AG04449 (cell line): ENCODE measurements at places on chromosomes 16 and 17.

DNA sequence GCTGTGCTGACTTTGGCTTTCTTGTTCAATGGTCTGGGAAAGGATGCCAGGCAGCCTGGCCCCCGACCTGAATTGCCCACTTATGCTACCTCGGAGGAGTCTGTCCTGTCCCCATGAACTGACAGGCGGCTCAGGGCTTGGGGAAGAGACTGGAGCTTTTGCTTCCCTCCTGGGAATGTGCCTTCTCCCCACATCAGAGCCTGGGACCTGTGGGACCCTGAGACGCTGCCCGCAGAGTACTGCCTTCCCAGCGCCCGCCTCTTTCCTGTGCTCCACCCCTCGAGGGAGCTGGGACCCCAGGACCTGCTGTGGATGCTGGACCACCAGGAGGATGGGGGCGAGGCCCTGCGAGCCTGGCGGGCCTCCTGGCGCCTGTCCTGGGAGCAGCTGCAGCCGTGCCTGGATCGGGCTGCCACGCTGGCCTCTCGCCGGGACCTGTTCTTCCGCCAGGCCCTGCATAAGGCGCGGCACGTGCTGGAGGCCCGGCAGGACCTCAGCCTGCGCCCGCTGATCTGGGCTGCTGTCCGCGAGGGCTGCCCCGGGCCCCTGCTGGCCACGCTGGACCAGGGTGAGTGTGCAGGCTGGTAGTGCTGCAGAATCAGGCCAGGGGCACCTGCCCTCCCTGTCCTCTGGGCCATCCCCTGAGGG is 18.5 kb downstream of the FCSK start:
- DNase-seq: no peak

GRCh38 chr16:10895053-10895946 is 18.3 kb downstream of the CIITA start:
- DNase-seq: no peak

DNA sequence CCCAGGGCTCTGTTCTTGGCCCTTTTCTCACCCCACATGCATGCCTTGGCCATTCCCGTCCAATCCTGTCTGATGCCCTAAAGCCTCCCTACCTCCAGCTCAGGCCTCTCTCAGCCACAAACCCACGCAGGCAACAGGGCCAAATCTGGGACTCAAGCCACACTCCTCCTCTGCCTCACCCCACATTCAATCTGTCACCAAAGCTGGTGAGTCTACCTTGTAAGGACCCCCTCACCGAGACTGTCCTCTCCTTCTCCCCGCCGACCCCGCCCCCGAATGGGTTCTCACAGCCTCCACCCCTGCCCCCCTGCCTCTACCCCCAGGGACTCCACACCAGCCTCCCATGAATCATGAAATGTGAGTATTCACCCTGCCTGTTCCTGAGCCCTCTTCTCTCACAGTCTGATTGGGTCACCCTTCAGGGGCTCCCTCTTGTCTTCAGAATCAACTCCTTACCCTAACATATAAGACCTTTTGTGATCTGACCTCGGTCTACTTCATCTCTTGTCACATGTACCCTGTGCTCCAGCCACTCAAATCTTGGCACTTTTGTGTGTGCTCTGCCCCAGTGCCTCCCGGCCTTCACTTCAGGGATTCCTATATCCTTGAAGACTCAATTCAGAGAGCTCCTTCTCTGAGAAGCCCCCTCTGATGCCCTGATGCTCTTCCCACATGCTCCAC is 10.7 kb downstream of the EPOP start:
- no peak for DNase-seq

DNA sequence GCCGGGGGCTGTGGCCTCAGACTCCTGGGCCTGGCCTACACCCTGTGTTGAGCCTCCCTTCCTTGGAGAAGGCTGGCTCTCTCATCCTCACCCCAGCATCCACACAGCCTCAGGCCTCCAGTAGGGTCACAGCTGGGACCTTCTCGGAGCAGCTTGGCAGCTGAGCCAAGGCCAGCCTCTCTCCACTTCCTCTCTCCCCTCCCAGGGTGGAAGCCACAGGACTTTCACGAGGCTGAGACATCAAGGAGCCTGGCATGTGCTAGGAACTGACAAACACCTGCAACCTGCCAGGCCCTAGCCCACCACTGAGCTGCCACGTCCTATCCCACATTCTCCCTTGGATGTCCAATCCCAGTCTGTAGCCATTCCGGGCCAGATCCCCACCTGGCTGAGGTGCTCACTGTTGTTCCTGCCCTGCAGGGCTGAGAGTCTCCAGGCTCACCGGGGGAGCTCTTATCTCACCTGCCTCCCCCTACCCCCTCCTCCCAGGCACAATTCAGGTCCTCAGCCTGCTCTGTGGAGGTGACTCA is 3.1 kb downstream of the MMP15 start:
- no peak for DNase-seq

DNA sequence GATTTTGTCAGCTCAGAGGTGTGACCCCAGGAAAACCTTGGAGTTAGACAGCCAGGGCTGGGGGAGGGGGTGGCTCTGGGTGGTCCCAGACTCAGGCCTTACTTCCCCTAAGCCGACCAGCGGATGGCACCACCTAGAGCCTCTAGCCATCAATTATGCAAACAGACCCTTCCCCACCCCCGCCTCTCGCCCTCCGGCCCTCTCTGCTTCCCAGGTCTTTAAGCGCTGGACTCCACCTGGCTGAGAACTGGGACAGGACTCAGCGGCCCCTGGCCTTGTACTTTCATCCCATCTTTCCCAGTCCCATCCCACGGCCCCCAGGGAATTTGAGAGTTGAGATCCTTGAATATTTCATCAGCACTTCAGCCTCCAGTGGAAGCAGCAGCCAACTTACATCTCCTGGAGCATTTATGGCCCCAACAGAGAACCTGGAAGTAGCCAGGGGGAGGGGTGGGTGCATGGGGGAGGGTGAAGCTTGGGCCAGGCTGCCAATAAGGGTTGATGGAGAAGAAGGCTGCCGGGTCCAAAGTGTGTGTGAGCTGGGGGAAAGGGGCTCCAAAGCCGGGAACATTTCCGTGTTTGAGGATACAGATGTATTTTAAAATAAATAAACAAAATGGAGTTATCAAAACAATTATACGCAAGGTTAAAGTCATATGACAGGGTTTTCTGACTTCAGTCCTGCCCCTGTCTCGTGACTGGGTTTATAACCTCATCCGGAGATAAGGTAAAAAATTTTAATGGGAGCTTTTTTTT is 7.5 kb upstream of the JUP start:
- DNase-seq: no peak

GRCh38 chr17:46950342-46950996 is 27.5 kb downstream of the GOSR2 start:
- DNase-seq: no peak

- no peak for DNase-seq
Measured at GRCh38 chr17:41618341-41619035, 5.9 kb downstream of the KRT17 start.

DNA sequence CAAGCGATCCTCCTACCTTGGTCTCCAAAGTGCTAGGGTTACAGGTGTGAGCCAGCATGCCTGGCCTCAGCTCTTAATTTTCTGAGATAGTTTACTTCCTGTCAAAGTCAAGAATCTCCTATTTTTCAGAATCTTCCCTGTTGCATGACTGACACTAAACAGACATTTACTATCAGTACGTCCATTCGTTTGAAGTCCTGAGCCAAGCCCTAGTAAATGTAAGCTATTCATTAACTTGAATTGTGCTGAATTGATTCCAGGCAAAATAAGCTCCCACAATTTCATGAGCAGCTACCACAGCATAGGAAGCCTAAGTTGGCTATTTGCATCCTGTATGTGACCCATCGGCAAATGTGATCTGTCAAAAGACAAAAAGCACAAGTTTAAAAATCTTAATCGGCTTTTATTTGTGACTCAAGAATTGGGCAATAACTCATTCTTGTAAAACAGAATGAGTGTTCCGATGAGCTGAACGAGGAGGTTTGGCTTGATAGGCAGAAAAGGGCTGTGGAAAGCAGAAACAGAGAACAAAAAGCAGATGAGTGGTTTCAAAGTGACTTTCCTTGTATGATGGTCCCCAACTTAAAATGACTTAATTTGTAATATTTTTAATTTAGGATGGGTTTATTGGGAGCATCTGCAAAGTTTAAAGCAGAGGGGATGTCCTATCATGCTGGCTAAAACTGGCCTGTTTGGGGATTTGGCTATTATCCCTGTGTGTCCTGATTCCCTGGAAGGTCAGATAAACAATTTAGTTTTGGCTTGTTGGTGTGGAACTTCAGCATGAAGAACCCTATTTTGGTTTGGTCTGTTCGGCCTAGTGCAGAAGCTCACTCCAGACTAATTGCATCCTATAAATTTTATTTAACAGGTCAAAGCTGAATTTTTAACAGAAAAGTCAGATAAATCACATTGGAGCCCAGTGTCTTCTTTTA is 14.2 kb downstream of the RNF112 start:
- no peak for DNase-seq

DNA sequence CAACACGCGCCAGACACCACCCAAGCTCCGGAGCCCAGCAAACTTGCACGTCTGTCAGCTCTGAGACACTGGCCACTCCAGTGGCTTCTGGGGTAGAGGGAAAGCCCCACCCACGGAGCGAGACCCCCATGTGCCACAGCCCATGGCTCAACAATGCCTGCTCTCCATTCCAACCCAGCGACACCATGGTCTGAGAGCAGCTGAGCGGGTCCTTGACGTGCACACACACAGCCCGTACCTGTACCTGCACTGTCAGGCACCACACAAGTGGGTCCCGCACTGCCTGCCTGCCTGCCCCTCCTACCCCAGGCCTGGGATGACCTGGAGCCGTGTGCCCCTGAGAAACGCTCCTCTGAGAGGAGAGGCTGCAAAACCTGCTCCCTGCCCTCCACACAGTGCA is 77.0 kb downstream of the ZNF778 start:
- DNase-seq: no peak

DNA sequence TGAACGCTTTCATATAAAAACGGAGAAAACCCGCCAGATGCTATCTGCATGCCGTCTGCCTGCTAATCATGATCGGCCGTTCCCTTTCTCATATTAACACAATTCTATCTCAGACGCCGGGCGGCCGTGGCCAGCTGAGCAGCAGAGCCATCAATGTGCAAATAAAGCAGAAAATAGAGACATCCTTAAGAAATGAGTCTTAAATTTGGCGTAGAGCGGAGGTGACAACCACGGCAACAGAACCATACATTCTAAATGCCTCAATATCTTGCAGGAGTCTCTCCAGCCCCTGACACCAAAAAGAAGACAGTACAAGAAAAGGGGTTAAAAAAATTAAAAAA is 2.7 kb upstream of the IRX5 start:
- DNase-seq: no peak

GRCh38 chr16:11448796-11449416 is 103.6 kb downstream of the RMI2 start:
- no peak for DNase-seq

- no peak for DNase-seq
Measured at GRCh38 chr17:67678414-67678813, 39.3 kb upstream of the NOL11 start.

DNA sequence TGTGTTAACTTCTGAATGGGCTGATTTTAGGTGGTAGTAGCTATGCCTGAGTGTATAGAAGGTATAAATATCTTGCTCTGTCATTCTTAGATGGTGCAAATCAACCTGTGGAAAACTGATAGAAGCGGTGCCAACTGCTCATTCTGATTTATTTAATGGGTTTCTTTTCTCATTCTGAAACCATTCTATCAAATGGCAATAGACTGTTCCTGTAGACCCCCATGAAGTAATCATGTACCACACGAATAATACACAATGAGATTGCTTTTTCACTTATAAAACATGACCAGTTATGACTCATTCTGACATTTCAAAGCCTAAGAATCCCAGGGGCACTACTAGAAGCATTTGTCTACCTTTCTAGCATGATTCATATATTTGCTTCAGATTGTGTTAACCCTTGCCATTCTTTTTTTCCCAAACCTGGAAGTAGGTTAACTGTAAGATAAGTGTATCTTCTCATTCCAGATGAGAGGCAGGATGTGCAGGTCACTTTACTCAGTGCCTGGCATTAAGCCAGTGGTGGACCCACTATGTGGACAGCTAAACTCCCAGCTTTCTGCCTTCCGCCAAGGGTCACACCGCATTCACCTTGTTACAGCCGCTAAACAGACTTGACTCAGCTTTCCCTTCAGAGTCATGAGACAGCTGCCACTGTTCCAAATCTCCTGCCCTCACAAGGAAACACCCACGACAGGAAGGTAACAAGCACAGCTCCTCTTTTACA is 16.4 kb upstream of the SLC16A11 start:
- no peak for DNase-seq

- DNase-seq: no peak
Measured at GRCh38 chr16:89191901-89192185, 8.5 kb downstream of the SLC22A31 start.

GRCh38 chr16:69328854-69329316 is 1.5 kb downstream of the PDF start:
- DNase-seq: no peak

DNA sequence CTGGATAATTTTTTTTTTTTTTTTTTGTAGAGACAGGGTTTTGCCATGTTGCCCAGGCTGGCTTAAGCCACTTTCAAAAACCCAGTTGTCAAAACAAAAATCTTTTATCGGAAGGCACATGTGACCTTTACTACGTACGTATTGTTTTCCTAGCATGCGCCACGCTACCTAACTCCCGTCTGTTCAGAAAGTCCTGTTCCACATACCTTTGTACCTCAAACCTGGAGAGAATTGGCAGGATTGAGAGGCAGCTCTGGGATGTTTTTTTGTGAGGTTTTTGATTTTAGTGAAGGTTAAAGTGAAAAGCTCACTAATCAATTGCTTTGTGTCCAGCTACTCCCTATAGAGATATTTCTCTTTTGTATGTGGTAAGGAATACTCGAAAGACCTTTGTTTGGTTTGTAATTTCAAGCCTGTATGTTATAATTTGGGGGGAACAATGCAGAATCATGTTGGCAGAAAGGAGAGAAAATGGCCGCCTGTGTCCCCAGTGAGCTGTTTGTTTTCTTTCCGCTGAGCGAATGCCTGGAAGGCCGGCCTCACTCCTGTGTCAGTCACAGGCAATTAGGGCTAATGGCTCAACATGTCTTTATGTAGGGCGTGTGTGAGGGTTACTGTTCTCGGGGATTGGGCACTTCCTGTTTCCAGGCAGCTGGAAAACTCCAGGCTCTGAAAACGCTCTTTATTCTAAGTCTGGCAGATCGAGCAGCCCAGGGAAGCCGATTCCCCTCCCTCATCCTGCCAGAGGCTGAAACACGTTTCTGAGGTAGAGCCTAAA is 60.8 kb upstream of the CLEC18A start:
- DNase-seq: no peak

GRCh38 chr16:55333684-55334083 is 9.7 kb downstream of the IRX6 start:
- no peak for DNase-seq

GRCh38 chr17:29883497-29883896 is 46.5 kb downstream of the SSH2 start:
- DNase-seq: no peak

GRCh38 chr16:27894386-27894785 is 169.1 kb downstream of the GSG1L start:
- no peak for DNase-seq

- DNase-seq: no peak
Measured at GRCh38 chr16:81164481-81164880, 68.3 kb upstream of the GCSH start.
